ENCODE measurements at places on chromosomes 1 and 21.

GRCh38 chr1:89966656-89967055 is 28.3 kb upstream of the ZNF326 start:
- DNase-seq = no peak

GRCh38 chr1:45393718-45394302 is 53.6 kb upstream of the MUTYH start:
- DNase-seq = no peak

DNA sequence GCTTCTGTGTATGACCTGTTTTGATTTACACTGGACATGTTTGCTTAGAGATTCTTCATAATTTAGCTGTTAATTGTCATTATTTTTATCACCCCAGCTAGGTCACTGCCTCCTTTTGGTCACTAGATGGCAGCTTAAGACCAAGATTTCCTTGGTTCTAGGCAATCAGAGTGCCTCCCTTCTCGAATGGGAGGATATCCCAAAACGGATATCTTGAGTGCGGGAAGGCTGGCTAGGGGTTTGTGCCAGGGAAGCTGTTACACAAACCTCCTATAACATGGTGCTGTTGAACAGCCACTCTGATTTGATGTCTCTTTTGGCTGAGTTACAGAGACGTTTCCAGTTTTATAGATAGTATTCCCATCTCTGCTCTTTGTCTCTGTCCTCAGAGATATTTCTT is 283.5 kb downstream of the S1PR1 start:
- DNase-seq = peak; percentile 45

GRCh38 chr21:43890042-43890441 is 25.0 kb downstream of the AGPAT3 start:
- DNase-seq = no peak

GRCh38 chr1:188782220-188782841 is 1695.3 kb downstream of the BRINP3 start:
- no peak for DNase-seq

GRCh38 chr1:160605205-160605604 is 25.9 kb upstream of the CD84 start:
- DNase-seq = no peak

DNA sequence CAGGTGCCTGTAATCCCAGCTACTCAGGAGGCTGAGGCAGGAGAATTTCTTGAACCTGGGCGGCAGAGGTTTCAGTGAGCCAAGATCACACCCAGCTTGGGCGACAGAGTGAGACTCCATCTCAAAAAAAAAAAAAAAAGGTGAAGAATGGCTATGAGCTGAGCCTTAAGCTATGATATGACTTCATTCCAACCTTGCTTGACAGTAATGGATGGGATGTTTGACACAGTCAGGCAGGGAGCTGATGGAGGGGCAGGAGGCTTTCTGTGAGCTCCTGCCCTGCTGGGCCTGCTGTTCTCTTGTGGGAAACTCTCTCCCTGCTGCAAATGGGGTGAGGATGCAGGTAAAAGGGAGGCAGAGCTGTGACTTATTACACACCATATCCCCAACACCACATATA is 27.6 kb downstream of the NCF2 start:
- no peak for DNase-seq

- no peak for DNase-seq
Observed at GRCh38 chr1:43007377-43008114, 48.9 kb upstream of the SLC2A1 start.

DNA sequence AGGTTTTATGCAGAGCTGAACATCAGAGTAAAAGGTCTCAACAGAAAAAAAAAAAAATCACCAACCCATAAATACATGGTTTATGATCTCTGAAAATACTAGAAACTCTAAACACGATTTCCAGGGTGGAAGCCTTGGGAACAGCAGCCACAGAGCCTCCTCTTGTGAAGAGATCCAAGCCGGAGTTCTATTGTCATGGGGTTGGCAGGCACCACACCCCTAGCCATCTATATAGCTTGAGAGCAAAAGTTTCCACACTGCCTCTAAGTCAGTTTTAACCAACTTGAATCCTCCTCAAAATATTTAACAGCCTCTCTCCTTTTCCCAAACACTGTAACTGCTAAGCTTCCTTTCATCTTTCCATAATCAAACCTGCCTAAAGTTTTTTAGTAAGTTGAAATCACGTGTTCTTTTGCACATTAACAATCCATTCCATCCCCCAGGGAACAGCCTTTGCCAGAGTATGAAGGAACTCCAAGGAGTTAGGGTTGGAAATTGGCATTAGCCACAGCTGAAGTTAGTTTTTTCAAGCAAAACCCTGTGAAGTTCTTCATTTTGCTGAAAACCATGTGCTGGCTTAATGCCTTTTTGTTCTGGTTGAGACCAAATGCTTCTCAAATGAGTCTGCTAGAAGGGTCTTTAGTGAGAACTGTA is 13.8 kb upstream of the SEC16B start:
- DNase-seq = peak; percentile 74

DNA sequence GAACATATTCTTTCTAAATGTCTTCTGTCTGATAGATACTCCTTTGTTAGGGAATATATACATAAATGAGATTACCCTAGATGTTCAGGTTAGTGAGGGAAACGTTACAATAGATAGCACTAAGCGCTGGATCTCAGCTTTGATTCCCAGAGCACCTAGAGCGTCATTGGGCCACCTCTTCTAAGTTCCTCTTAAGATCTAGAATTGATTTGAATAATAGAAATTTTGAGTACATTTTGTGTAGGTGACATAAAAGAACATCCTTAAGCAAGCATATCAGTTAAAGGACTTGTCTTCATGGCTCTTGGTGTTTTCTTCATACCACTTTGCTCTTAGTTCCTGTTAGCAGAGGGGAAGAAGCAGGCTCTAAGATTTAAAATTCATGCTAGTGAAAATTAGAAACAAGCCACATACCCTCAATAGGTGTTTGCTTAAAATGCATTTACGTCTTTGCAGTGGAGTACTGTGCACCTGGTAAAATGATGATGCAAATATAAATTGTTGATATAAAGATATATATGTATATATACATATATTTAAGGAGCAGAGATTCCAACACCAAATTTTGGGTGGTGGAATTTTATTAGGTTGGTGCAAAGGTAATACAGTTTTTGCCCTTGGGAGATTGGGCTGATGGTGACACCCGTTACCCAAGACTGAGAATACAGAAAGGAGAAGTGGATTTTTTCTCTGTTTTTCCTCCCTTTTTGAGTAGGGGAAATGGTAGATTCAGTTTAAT is 47.1 kb downstream of the DYRK1A start:
- no peak for DNase-seq

GRCh38 chr1:233614743-233615521 is 1.0 kb downstream of the KCNK1 start:
- no peak for DNase-seq

GRCh38 chr1:153648000-153648643 is 10.4 kb upstream of the SNAPIN start:
- no peak for DNase-seq

DNA sequence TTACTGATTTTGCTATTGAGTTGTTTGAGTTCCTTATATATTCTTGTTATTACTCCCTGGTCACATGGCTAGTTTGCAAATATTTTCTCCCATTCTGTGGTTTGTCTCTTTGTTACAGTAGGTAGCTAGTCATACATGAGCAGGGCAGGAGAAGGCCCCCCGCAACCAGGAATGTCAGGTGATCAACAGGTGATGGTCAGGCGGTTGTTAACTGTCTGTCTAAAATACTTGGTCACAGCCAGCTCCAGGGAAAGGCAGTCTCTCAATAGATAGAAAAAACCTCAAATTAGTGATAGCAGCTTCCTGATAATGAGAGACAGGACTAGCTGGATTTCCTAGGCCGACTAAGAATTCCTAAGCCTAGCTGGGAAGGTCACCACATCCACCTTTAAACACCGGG is 217.9 kb downstream of the RHOU start:
- no peak for DNase-seq

- peak; percentile 7 for DNase-seq
Observed at GRCh38 chr1:22398656-22399420, 52.8 kb upstream of the ZBTB40 start.

- peak; percentile 29 for DNase-seq
Observed at GRCh38 chr1:103459346-103459745, 66.2 kb upstream of the RNPC3 start.

DNA sequence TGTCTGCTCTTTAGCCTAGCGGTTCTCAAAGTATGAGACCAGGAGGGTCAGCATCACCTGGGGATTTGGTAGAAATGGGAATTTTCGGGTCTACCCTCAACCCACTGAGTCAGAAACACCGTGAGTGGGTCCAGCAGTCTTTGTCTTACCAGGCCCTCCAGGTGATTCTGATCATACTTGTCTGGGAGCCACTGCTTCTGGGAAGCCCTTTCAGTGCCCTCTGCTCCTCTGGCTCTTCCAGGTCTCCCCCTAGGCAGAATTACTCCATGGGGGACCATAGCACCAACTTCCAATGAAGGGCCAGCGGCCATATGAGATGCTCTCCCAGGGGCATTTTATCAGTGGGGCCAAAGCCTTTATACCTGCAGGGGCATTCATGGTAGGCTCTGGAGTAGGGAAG is 81.0 kb upstream of the ETV3 start:
- no peak for DNase-seq

- DNase-seq = peak; percentile 39
Observed at GRCh38 chr1:15849775-15850324, 2.3 kb downstream of the SPEN start.

- peak; percentile 19 for DNase-seq
Observed at GRCh38 chr1:221712776-221713431, 29.0 kb downstream of the DUSP10 start.

- no peak for DNase-seq
Observed at GRCh38 chr21:22900490-22900889, 1902.3 kb downstream of the NCAM2 start.

DNA sequence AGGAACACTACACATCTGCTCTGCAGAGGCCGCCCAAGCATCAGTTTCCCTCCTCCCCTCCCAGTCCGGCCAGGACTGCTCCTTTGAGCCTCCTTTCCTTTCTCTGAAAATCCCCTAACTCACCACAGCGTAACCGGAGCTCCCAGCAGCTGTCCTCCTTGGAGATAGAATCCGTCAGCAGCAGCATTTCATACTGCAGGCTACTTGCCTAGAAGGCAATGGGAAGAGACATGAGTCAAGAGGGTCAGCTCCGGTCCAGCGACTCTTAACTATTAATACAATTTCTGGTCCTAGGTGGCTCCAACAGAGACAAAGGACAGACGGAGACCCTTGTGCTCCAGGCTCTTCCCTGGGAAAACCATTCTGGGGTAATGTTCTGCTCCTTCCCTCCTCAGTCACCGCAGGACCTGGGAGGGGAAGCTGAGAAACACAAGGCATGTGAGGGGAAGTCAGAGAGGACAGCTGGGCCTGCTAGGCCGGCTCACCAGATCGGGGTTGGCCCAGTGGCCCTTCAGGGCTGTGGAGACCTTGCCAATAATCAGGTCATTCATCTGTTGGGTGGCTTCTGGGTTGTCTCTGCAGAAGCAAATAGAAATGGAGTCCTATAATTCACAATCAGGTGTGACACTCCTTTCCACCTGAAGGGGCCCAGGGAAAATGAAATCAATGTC is 99.7 kb downstream of the UBR4 start:
- no peak for DNase-seq
